ENCODE measurements at places on chromosomes 2 and 18. TPM values are rescaled to one million over a fixed set of nuclear protein-coding genes. Genes with fewer than 3 reads are reported as not detected.

The ATP6V1C2 gene
- total RNA-seq: 0.16 TPM

The IRS1 gene
- 48.3 TPM for total RNA-seq

The PSMA8 gene
- total RNA-seq: not detected

The HOXD13 gene
- not detected for total RNA-seq

The COL3A1 gene
- total RNA-seq: 98.1 TPM

The CRYBA2 gene
- not detected for total RNA-seq

The ACADL gene
- total RNA-seq: 2.5 TPM

The SGO2 gene
- total RNA-seq: 4.6 TPM

The HOXD11 gene
- total RNA-seq: not detected

The TSPYL6 gene
- not detected for total RNA-seq

The CACNB4 gene
- 17.7 TPM for total RNA-seq

The RNF149 gene
- total RNA-seq: 65.6 TPM

The TWIST2 gene
- 178 TPM for total RNA-seq

The OTOF gene
- 0.15 TPM for total RNA-seq

The SLC9A4 gene
- total RNA-seq: not detected

The CCDC141 gene
- 2.2 TPM for total RNA-seq
